ENCODE measurements at places on chromosomes 13 and 19. TPM values are rescaled to one million over a fixed set of nuclear protein-coding genes. Genes with fewer than 3 reads are reported as not detected.

The SKA3 gene
- total RNA-seq = 1.3 TPM

The PINLYP gene
- total RNA-seq = 6.3 TPM

The ITGBL1 gene
- total RNA-seq = 183 TPM

The KCNK6 gene
- total RNA-seq = 2.0 TPM

The YJEFN3 gene
- total RNA-seq = 0.17 TPM

The VAV1 gene
- total RNA-seq = not detected

The PRMT1 gene
- total RNA-seq = 403 TPM

The CGB2 gene
- total RNA-seq = not detected

The LHB gene
- not detected for total RNA-seq

The SLITRK6 gene
- under 0.01 TPM for total RNA-seq

The NLRP7 gene
- total RNA-seq = not detected

The ZNF763 gene
- 2.5 TPM for total RNA-seq
